ENCODE measurements at places on chromosomes 2 and 18.

DNA sequence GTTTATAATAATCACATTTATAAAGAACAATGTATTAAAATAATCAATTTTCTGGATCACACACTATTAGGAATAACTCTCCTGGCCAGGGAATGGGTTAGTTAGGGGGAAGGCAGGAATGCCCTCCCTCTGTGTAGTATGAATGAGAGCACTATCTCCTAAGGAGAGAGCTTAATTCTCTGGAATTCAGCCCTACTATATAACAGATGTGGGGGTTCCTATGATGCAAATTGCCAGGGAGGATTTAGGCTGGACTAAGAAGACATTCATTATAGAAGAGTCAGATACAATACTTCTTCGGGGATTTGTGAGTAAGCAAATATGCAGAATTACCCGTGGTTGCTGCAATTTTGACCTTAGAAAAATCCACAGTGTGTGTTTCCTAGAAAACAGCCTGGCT lies 250.1 kb upstream of the VRK2 start:
- no peak for DNase-seq

GRCh38 chr18:23451011-23451410 lies 2.1 kb upstream of the RIOK3 start:
- no peak for DNase-seq

GRCh38 chr2:179243046-179243445 lies 21.6 kb downstream of the SESTD1 start:
- no peak for DNase-seq

GRCh38 chr18:59877361-59877760 lies 22.4 kb upstream of the PMAIP1 start:
- no peak for DNase-seq

DNA sequence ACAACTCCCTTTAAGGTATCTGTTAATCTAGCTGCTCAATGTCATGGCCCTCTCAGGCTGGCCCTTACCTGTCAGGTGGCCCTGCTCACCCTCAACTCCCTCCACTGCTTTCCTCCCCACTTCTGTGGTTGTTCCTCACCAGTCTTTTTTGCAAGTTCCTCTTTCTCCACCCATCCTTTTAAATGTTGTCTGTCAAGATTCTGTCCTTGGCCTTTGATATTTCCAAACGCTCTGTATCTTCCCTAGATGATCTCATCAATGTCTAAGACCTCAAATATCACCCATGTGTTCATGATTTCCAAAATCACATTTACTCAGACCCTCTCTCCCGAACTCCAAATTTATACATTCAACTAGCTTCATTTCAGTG lies 3.5 kb downstream of the PTPN2 start:
- DNase-seq = no peak

GRCh38 chr2:16288371-16289112 lies 348.2 kb downstream of the MYCN start:
- no peak for DNase-seq

GRCh38 chr2:152715854-152716428 lies 1.3 kb downstream of the PRPF40A start:
- DNase-seq = peak; percentile 57

DNA sequence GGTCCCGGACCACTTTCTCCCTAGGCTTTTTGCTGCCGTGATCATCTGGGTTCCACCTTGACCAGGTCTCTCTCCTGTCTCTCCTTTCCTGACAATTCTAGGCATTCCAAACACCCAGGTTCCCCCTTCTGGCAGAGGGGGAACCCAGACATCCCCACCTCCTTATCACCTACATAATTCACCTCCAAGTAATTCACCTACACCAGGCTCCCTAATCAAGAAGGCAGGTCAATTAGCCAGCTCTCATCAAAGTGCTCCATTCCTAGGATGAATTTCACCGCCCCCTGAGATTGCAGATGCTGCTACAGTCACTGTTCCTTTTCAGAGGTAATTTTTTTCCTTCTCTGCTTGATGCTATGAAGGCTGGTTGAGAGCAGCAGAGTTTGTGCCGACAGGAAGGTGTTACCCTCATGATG lies 42.3 kb upstream of the ATG16L1 start:
- no peak for DNase-seq

GRCh38 chr18:21110713-21111345 lies 784 bp downstream of the ROCK1 start:
- peak; percentile 8 for DNase-seq

DNA sequence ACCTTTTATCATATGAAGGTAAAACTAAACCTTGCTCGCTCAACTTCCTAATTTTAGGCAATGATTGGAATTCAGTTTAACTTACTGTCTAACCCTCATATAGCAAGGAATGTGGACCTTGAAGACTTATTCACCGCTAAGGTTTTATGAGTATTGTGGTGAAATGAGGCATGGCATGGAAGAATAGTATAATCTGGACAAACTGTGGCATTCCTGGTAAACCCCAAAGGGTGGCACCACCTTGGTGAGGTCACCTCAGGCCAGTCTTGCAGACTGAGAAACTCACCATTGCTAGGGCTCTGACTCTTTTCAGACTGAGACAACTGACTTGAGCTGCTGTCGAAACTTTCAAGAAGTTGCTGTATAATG lies 51.1 kb upstream of the EHBP1 start:
- DNase-seq = peak; percentile 82

DNA sequence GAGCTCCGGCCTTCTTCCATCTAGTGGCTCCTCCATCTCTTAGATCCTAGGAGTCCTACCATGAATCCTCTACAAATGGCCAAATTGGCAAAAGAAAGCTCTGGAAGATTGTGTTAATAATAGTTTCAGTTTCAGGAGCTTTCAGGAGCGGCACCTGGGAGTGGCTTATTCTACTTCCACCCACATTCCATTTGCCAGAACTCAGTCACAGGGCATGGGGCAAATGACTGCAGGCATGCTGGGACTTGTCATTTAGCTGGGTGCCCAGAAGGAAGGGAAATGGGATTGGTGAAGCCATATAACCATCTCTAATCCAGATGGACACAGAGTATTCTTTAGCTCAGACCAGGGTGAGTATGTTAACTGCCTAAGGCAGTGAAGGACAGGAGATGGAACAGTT lies 3.6 kb upstream of the LRATD1 start:
- DNase-seq = peak; percentile 23

DNA sequence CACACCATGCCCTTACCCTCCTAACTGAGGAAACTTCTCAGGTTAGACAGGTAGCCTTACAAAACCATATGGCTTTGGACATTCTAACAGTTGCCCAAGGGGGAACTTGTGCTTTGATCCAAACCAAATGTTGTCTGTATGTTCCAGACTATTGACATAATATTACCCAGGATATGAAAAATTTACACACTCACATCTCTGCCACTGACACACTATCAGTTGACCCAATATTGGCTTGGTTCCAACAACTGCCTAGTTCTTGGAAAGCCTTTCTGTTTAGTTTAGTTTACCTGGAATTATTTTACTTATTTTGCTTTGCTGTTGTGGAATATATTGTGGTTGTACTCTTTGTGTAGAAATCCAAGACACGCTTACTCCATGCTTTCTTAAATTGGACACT lies 178.4 kb downstream of the RNF152 start:
- DNase-seq = no peak

DNA sequence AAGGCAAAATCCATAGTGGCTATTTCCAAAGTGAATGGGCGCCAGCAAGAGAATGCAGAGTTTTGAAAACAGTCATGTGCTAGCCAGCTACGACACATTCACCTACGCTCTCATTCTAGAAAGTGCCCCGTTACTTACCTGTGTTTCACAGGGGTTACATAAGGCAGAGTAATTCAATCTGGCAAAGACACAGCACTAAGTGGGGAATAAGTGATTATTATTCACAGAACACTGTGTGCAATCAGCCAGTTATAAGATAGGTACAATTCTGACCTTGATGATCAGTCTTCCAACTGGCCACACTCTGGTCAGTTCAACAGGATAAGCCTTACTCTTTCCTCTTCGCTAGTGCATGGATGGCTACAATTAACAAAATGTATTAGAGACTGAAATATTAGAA lies 105.8 kb downstream of the CABYR start:
- DNase-seq = no peak

GRCh38 chr2:78416625-78417300 lies 608.7 kb upstream of the REG3G start:
- DNase-seq = no peak

DNA sequence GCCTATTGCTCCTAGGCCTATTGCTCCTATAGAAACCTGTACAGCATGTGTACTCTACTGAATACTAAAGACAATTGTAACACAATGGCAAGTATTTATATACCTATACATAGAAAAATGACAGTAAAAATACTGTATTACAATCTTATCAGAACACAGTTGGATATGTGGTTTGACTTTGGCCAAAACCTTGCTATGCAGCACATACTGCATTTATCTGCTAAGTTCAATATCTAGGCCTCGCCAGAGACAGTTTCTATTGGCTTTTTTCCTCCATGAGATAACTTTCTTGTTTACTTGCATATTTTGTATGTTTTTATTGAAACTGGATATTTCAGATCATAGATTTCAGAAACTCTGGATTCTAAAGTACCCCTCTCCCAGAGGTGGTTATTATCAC lies 19.3 kb upstream of the TMEM87B start:
- no peak for DNase-seq

DNA sequence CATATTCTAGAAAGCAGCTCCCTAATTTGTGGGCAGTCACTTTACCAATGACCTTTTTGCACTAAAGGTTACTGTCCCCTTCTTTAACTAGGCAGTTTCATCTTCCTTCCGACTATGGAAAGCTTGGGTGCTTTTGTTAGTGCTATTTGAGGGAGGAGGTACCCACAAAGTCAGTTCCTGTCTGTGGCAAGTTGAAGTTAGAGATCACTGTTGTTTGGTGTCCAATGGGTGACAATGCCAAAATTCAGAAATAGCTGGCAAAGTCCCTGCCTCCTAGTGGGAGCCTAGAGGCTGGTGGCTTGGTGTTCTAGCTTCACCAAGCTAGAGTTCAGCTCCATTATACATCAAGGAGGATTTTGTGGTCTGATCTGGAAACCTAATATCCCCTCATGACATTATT lies 87.1 kb upstream of the PNPT1 start:
- no peak for DNase-seq

DNA sequence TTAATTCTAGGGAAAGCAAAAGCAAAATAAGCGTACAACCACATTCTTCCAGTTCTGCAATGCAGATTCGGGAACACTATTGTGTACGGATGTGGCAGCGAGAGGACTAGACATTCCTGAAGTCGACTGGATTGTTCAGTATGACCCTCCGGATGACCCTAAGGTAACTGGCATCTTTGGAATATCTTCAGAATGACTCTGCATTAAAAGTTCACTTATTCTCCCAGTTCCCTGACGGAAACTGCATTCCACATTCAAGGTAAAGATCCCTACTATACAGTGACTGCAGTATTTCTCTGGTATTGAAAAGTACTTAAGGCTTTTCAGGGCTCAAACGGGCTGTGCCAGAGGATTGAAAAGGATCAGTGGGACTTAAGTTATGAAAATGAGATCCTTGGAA lies 10.9 kb downstream of the DDX18 start:
- no peak for DNase-seq

DNA sequence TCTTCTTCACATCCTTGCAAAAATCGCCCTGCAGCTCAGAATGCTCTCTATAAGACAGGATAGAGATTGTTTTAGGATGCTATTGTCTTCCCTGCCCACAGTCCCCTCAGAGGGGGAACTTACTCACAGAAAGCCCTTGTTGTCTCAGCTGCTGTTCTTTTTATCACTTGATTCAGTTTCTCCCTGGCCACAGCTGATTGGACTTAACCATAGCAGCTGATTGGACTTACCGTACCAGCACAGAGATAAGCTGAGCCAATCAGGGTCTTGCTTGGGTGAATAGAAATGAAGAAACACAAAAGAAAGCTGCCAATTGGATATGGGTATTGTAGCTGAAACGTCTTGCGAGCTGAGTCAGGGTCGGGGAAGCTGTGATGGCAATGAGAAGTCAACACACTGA lies 194.2 kb upstream of the MEX3C start:
- DNase-seq = no peak

DNA sequence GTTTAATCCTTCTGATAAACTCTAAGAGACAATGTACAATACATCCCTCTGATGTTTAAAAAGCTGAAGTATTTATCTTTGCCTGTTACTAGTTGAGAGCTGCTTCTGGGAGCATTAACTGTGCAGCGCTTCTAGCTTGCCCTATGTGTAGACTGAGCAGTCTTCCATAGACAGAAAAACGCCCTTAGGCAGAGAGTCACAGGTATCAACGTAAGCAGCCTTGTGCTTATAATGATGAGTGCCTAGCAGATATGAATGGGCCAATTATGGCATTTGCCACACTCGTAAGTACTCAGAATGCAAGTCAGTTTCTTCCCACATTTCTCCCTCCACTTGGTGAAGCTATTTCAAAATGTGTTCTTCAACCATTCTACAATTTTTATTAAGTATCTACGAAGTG lies 731.1 kb upstream of the SLC8A1 start:
- no peak for DNase-seq

DNA sequence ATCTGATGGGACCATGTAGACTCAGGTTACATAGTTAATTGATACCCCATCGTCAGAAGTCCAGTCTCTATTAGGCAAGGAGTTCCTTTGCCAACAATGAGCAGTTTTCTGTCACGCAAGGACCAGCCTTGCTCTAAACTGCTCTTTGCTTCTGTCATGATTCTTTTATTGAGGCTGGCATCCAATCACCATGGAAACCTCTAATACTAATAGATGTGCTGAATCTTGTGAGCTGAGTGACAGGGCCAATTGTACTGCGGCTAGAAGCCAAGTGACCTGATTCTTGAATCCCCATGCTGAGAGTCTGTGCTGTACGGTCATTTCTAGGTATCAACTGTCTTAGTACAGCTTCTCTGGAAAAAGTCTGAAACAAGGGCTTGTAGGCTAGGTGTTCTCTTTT lies 395.6 kb downstream of the RND3 start:
- DNase-seq = no peak
